ENCODE measurements at places on chromosomes 6 and 20.

DNA sequence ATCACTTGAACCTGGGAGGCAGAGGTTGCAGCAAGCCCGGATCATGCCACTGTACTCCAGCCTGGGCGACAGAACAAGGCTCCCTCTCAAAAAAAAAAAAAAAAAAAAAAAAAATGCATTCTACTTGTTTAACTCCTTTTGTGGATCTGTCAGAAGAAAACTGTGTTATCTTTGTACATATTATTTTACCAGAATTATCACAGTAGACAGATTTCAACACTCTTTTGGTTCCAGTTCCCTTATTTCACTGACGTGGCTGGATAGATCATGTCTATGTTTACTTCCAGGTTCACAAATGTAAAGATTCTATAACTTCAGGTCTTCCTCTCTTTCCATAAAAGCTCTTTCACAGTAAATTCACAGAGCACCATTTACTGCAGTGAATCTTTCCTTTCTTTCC, 18.4 kb downstream of the NUDT3 start:
- DNase-seq, result no peak

DNA sequence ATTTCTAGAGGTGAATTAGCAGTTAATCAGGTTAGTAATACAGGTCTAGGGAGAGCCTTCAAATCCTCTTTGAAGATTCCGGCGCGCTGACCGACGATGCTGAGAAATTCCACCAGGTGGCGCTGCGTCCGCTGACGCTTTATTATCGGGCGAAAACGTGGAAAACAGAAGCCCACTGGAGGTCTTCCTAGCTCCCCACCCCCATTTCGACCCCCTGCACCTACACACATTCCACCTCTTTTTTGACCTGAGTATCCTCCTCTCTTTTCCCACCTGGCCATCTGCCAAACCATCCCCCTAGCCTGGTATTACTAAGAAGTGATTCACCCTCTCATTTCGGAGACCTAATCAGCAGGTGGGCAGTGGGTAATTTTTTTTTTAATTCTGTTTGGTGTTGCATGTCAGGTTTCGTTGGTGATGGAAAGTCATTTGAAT, 65.4 kb upstream of the RIN2 start:
- peak; percentile 15 for DNase-seq

GRCh38 chr20:63096681-63097335, 90.0 kb upstream of the BHLHE23 start:
- DNase-seq, result no peak

DNA sequence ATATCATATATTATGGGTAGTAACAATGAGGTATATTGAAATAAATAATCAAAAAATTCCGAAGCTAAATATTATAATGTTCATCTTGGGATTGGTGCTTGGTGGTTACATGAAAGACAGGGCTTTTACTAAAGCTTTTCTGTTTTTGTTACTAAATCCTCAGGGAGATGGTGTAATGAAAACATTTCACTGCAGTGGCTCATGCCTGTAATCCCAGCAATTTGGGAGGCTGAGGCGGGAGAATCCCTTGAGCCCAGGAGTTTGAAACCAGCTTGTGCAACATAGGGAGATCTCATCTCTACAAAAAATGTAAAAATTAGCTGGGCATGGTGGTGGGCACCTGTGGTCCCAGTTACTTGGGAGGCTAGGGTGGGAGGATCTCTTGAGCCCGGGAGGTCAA, 42.9 kb downstream of the AFG1L start:
- no peak for DNase-seq

DNA sequence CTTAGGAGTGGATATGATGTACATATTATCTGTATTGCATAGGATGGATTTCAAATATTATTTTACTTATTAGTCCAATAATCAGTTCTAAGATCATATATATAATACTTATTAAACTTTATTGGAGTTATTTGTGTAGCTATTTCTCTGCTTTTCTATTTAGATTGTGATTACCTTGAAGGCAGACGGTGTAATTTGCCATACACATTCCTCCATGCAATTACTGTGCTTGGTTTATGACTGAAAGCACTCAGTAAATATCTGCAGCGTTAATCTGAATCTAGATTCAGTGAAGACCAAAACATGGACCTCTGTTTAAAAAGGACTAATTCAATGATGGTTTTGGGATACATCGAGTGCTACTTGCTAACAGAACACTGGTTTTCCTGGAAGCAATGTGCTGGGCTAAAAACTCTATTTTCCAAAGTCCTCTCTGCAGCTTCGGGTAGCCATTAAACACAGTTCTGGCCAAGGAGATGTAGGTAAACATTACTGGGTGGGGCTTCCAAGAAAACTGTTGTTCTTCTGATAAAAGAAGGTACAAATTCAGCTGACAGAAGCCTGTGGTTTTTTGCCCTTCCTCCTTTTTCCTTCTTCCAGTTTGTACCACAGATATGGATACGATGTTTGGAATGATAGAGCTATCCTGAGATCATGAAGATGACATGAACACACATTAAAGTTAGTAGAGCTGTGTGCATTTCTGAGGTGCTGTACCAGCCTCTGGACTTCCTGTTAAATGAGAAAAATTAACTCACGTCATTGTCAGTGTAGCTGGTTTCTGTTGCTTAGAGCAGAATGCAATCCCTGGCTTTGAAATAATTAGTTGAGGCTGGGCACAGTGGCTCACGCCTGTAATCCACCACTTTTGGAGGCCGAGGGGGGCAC, 136.5 kb upstream of the NUP153 start:
- no peak for DNase-seq

Data from CD4-positive, alpha-beta T cell treated with Interferon alpha-2 for 1 hour (primary cell).